BE2C (cell line): ENCODE measurements at places on chromosomes 3 and 15.

DNA sequence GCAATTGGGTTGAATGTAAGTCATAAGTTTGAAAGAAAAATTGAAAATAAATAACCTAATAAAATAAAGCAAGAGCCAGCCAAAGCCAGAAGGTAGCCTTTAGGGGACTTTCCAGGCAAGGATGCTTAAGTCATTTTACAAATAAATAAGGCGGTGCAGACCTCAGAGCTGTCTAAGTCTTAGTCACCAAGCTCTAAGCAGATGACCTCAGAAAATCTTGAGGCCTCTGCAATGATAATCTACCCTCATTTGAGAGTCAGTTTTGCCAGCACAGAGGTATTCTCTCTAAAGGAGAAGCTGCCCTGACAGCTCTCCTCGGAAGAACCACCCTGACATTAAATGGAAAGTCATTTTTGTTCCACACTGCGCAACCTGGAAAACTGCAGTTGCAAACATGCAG lies 113.9 kb downstream of the OXNAD1 start:
- no peak for DNase-seq

GRCh38 chr3:13536832-13537231 lies 12.1 kb upstream of the FBLN2 start:
- no peak for DNase-seq

DNA sequence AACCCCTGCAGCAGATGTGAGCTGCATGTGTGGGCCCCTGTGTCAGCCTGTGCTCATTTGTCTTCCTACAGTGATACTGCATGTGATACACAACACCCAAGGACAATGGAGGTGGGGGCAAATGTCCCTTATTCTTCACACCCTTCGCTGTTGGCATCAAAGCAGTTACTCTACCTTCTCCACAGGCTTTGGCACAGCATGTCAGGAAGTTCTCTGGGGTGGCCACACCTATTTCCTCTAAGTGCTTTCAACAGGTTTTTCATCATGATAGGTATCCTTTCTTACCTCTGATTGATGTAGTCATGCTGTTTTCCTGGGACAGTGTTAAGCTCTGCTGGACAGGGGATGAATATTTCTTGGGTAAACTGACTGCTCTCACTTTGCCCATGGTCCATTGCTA lies 29.5 kb downstream of the ZNF662 start:
- DNase-seq = no peak

DNA sequence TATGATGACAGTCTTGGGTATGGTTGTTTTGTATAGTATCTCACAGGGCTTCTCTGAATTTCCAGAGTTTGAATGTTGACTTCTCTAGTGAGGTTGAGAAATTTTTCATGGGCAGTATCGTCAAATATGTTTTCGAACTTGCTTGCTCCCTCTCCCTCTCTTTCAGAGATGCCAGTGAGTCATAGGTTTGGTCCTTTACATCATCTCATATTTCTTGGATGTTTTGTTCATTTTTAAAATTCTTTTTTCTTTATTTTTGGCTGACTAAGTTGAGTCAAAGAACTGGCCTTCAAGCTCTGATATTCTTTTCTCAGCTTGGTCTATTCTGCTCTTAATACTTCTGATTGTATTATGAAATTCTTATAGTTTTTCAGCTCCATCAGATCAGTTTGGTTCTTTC lies 282.3 kb upstream of the NECTIN3 start:
- DNase-seq = no peak

GRCh38 chr3:39910826-39911464 lies 101.5 kb downstream of the MYRIP start:
- DNase-seq = no peak

DNA sequence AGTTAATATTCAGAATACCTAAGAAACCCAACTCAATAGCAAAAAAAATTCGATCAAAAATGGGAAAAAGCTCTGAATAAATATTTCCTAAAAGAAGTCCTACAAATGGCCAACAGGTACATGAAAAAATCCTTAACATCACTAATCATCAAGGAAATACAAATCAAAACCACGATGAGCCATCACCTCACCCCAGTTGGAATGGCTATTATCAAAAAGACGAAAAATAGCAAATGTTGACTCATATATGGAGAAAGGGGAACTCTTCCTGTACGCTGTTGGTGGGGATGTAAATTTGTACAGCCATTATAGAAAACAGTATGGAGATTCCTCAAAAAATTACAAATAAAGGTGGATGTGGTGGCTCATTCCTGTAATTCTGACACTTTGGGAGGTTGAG lies 29.6 kb upstream of the SGO1 start:
- no peak for DNase-seq

DNA sequence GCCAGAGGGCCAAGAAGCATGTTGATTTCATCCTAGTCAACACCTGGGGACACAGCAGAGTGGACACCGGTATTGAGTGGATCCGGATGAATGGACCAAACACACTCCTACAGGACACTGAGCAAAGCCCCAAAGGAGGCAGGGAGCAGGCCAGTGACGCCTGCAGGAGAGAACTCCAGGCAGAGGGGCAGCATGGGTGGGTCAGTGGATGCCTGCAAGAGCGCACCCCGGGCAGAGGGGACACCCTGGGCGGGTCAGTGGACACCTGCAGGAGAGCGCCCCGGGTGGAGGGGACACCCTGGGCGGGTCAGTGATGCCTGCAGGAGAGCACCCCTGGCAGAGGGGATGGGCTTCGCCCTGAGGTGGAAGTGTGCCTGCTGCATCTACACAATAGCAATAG lies 27.6 kb upstream of the HRH1 start:
- no peak for DNase-seq

DNA sequence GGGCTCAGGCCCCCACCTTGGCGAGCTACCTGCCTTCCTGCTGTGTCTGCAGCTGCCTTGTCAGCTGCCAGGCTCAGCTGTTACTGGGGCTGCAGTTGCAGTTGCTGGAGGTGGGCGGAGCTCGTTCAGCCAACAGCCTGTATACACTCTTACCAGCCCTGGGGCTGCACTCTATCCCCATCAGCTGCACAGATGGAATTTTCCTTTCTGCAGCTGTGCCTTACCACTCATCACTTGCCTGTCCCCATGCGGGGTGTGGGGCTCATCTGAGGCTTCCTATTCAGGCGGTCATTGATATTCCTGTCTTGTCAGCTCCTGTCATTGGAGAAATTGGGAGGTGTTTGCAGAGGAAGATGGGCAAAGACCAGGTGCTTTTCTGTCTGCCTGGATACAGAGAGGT lies 9.1 kb upstream of the SYN2 start:
- DNase-seq = peak; percentile 77

DNA sequence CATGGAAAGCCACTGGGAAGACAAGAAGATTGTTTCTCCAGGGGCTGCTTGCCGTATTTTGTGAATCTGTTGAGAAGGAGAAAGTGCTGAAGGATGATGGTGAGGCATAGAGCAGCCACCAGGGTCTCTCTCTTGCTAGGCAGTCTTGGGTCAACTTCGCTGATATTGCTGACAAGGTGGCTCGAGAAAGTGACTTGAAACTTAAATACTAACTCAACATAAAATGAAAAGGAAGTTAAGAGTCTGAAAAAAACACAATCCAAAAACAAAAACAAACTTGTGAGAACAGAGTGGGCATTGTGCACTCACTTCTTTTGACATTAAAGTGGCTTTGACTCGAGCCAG lies 90.1 kb downstream of the CHST2 start:
- DNase-seq = no peak

- DNase-seq = no peak
Observed at GRCh38 chr3:5011555-5012256, 32.5 kb downstream of the BHLHE40 start.

DNA sequence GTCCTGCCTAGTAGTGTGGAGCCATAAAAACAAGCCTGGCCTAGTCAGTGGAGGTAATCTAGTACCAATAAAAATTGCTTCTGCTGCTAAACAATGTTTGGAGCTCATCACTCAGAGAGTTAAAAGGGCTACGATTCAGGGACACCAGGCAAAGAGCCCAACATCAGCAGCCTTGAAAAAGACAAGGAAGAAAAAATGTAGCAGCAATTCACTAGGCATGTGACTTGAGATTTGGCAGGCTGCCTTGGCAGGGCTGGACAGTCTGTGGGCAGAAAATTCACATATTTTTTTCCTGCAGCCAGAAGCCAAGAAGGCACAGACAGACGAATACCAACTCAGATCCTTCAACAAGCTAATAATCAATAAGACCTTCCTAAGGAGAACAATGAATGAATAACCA lies 47.2 kb downstream of the IGSF11 start:
- DNase-seq = no peak

DNA sequence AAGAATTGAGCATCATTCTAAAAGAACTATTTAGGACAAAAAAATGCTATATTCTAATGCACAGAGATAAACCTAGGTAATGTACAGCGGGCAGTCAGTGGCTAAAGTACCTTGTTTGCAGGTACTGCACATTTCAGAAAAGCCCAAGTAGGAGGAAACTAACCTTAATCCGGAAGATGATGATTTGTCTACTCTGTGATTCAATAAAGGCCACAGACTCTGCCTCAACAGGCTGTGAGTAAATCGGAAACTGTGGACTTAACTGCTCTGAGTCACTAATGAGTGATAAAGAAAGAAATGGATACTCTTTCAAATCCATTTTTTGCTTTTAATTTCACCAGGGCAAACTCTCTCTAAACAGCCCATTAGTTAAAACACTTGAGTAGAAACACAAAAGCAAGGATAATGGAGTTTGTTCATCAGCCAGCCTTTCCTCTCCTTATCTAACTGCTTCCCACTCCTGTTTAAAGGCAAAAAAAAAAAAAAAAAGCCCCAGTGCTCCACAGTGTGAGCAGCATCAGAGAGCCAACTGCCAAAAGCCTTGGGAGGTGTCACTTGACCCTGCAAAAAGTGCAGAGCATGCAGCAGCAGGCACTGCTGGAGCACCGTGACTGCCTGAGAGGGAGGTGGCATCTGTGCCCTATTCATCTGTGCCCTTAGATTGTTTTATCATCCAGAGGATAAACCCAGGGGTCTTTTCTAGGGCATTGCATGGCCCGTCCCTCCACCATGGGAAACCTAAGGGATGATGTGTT lies 187.7 kb downstream of the SATB1 start:
- DNase-seq = no peak

DNA sequence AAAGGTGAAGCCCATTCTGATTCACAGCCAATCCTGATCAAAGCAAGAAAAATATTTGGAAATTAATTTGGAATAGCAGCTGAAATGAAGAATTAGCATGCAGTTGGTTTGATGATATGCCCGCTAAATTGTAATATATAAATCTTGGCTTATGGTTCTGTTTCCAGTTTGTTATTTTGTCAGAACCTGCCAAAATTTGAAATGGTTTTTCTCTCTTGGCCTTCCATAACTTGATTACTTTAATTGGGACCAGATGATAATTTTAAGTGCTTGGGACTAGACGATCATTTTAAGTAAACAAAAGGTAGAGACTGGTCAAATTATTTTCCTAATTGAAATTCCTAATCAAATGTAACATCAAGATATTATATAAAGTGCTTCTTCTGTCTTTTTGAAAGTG lies 842.4 kb downstream of the TBL1XR1 start:
- no peak for DNase-seq

DNA sequence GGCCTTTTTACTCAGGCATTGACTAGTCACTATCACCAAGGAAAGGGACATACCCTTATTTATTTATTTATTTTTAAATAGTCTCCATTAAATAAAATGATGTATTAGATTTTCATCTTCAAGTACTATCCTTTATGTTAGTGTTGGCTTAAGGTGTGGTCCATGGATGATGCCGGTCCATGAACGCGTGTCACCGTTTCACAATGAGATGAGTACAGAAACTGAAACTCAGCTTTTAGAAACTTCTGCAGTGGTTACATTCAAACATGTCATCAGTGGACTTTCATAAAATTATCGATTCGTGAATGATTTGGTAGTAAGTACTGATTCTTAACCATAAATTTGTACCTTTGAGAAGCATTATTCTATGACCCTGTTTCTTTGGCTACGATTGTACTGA lies 166.6 kb downstream of the SATB1 start:
- no peak for DNase-seq

- no peak for DNase-seq
Observed at GRCh38 chr15:92528736-92529135, 126.8 kb downstream of the FAM174B start.

DNA sequence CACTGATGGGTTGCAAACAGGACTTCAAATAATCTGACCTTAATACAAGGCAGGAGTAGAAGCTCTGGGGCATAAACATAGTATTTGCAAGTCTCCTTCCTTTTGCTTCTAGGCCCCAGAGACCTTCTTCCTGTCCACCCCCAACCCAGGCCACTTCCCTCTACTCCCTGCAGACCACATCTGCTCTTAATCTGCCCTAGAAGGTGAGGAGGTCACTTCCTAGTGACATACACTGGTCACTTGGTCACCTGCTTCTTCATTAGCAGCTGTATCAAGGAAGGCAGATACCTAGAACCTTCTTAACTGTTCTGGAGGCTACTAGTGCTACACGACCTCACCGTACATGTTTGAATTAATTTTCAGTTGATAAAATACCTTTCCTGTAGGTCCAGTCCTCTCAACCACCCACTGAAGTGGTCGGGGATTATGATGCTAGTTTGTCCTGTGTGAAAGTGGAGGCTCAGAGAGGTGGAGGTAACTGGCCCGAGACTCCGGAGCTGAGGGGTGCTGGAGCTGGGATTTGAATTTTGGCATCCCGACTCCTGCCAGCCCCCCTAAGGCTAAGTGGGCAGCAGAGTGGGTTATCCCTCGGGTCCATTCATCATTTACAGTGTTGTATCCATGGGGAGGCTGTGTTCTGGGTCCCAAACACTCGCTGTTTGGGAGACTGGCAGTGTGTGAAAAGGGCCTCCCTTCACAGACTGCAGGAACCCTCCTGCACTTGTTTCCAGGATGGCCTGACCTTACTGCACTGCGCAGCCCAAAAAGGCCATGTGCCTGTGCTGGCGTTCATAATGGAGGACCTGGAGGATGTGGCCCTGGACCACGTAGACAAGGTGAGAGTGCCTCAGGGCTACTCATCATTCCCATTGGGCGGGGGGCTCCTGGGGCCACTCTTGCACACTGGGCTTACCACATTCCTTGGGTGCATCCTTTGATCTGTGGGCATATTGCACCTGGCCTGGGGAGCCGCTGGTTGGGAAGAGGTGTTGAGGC lies 13.9 kb downstream of the ANKDD1A start:
- DNase-seq = no peak
